ENCODE measurements at places on chromosomes 7 and 10.
A peak's percentile ranks its signal among the peaks of the same experiment; 100 is the strongest.

DNA sequence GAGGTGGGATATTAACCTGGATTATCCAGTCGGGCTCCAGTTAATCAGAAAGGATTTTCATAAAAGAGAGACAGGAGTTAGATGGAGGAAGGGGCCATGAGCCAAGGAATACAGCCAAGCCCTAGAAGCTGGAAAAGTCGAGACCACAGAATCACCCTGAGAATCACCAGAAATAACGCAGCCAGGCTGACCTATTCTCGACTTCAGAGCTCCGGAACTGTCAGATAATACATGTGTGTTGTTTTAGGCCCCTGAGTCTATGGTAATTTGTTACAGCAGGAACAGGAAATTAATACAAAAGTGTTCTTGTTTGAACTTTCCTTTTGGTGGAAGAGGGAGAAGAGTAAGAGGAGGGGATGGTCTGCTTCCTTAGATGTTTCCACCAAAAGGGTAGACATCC lies 208.1 kb downstream of the JCAD start:
- DNase-seq, result no peak

GRCh38 chr10:80199828-80200227 lies 5.5 kb downstream of the ANXA11 start:
- no peak for DNase-seq

GRCh38 chr10:98489561-98490481 lies 43.1 kb upstream of the HPS1 start:
- DNase-seq, result no peak

GRCh38 chr7:70829221-70830059 lies 302.5 kb upstream of the GALNT17 start:
- peak; percentile 3 for DNase-seq

DNA sequence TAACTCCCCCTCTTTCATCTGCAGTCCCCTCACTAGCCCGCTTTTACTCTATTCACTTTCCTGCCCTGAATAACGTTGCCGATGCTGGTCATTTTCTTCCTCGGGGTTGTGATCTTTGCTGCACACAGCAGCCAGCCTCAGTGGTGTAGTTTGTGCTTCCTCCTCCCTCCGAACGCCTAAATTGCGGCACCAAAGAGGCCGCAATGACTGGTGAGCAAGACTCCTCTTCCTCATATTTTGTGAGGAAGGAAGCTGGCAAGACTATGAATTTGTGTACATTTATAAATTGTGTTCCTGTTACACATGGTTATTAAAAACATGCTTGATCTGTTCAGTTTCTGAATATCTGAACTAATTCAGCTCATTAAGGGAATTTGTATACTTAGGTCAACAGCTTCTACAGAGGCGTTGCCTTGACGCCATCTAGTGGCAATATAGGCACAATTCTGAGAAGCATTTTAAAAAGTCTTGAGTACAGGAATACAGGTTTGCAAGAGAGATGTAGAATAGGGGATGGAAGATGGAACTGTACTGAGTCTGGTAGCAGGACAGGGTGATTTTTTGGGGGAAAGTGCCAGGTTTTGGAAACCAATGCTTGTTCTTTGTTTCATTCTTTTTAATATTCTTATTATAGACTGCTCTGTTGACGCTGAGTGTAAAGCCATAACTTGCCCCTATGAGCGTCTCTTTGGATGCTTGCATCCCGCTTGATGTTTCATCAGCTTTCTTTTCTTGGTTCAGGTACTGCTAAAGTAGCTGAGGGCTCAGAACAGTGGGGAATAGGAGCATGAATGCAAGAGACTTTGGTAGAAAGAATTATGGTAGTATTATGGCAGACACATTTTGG lies 4.1 kb upstream of the TAS2R5 start:
- no peak for DNase-seq

- DNase-seq, result no peak
Measured at GRCh38 chr10:48417374-48417773, 110.9 kb downstream of the MAPK8 start.

- no peak for DNase-seq
Measured at GRCh38 chr7:42545049-42545724, 308.2 kb upstream of the GLI3 start.

DNA sequence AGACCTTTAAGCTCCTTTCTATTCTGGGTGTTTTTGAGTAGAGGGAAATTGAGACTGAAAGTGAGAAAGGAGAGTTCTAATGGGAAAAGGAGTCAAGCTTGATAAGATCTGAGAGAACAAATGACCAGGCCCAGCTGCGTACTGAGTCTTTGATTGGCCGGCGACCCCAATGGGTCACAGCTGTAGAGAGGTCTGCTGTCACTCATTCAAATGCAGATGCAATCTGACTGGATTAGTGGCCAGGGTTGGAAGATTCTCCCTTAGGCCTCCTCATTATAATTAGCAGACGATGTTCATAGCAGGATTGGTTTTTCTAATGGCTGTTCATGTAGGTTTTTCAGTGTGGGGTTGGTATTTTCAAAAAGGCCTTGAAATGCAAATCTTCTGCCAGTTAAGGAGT lies 127.2 kb upstream of the SLC25A13 start:
- no peak for DNase-seq

DNA sequence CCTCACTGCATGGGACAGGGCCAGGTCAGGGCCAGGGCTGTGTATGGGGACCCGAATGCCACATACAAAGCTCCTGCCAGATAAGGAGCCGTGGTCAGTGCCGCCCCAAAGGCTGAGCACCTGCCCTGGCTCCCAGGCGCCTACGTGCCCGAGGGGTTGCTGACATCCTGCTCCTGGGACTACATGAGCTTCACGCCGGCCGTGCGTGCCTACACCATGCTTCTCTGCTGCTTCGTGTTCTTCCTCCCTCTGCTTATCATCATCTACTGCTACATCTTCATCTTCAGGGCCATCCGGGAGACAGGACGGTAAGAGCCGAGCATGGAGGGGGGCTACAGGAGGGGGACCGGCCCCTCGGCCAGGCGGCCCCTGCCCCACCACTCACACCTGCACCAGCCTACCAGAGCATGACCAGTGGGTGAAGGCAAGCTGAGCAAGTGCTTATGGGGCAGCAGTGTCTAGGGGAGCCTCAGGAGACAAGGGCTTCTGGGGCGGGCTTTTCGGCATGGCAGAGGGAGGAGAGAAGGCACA lies 4.9 kb downstream of the OPN4 start:
- no peak for DNase-seq

DNA sequence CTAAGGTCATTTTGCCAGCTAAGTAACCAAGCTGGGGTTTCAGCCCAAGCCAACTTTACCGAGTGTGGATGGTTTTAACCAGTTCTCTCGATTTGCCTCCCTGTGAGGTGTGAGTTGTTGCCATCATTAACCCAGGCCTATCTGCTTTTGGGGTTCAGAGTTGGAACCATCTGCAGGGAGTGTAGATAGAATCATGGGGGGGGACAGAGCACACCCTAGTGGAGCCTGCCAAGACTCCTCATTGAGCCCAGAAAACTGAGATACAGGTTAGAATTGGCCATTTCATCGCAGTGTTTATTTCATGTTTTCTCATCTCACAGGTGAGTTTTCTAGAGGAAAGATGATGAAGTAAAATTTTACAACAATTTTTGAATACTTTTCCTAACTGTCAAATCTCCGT lies 133.6 kb downstream of the SDK1 start:
- DNase-seq, result no peak

- no peak for DNase-seq
Measured at GRCh38 chr7:80642871-80643270, 4.4 kb downstream of the CD36 start.

Data from stimulated activated CD8-positive, alpha-beta memory T cell treated with anti-CD3 and anti-CD28 coated beads, Interleukin-15, amount 100 ng/mL, for 4 hours (primary cell).